GM20000 (cell line): ENCODE measurements at places on chromosomes 13 and 19.

GRCh38 chr19:18225355-18225701, 910 bp downstream of the PDE4C start:
- no peak for DNase-seq

- DNase-seq: no peak
Measured at GRCh38 chr13:45295536-45295935, 45.4 kb downstream of the TPT1 start.

GRCh38 chr13:80131204-80131603, 209.7 kb downstream of the SPRY2 start:
- DNase-seq: no peak

DNA sequence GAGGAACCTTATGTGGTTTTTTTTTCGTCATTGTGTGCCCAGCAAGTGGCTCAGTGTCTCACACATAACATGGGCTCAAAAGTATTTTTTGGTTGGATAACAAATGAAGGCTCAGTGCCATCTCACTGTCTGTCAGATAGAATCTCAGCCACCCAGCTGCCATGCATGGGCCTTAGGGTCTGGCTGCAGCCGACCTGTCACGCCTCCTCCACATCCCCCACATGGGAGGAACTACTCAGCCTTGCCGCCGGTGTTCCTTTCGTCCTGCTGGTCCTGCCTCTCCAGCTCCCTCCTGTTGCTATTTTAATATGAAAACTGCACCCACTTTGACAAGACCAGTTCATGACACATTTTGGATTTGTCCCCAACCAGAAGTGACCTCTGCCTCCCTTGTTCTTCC, 121.2 kb downstream of the SHISA2 start:
- no peak for DNase-seq

GRCh38 chr13:33543089-33543459, 257.5 kb upstream of the STARD13 start:
- no peak for DNase-seq
